ENCODE measurements at places on chromosomes 12 and 14.

DNA sequence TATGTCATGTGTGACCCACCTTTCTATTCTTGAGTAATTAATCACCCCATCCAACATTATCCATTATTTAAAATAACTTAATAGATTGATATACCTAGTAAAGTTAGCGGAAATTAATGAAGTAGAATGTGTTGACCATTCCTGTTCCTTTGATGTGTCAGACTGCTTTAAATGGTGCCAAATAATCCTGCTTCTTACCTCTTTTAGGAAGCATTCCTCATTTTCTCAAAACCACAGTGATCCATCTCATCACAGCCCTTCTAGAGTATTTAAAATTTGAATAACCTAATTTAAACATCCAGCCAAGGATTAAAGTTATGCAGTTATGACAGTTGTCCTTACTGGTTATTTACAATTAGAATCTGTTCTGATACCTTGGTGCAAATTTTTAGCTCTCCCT is 6.9 kb downstream of the MGAT4C start:
- no peak for DNase-seq

DNA sequence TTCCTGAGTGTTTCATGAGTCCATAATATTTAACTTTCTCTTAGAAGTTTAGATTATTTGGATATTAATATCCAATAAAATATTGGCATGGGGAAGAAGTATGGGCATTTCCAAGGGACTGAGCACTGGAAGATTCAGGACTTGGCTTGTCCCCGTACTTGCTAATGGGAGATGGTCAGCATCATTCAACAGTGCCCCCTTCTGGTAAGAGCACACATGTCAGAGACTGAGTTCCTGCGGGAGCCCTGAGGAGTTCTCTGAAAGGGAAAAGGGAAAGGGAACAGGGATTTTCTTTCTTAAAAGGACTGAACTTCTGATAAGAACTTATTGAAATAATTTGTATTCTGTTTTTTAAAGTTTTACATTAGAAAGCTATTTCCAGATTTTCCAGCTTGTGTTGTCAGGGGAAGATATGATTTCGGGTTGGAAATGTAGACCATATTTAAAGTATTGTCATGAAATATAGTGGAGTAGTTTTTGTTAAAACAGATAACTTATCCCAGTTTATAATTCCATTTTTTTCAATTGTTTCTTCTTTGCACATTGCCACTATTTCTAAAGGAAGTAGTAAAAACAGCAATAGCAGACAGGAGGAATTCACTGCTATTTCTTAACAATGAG is 59.8 kb upstream of the C12orf71 start:
- peak; percentile 55 for DNase-seq

- no peak for DNase-seq
These were observed 25.9 kb downstream of the EPS8 start for GRCh38 chr12:15763328-15763727.

- no peak for DNase-seq
These were observed 140.8 kb downstream of the DUSP6 start for GRCh38 chr12:89211456-89211855.

DNA sequence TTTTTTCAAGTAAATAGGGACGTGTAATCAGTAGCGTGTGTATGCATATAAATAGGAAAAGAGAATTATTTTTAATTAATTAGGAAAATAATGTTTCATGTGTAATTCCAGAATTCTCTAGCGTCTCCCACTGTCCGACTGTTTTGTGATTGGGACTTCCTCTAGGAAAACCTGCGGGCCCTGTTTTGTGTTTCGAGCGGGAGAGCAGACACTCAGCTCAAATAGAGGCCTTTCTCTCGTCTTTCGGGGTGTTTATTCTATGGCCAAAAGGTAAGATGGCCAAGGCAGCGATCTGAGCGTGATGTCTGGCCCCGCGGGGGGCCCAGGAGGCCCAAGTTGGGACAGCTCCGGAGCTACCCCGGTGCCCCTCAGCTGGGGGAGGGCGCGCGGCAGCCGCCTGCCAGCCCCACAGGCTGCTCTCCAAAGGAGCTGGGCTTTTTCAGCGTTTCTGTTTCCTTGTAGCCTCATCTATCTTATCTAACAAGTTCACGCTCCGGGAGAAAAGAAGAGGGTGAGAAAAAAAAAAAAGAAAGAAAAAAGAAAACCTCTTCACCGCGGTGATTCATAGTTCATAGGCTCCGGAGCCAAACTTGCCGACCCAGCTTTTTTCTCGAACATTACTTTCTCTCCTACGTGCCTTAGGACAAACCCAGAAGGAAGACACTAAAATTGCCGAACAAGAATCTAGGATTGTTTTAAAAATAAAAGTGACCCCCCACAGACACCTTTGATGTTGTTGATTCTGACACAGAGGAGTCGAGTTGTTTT is 7.5 kb upstream of the FOXG1 start:
- no peak for DNase-seq

DNA sequence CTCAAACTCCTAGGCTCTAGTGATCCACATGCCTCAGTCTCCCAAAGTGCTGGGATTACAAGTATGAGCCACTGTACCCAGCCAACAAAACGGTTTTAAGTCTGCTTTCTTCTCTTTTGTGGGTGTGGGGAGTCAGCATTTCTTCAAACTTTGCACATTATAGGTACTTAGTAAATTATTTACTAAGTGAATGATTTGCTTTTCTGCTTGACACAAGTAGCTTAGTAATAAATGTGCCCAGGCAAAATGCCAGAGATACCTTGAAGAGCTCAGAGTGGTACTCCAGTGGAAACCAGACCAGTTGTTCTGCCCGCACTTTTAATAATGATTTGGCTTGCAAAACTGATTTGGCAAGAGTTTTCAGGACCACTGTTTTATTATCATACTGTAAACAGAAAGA is 15.0 kb downstream of the DEPDC4 start:
- no peak for DNase-seq

GRCh38 chr14:31752867-31753661 is 191.9 kb downstream of the NUBPL start:
- no peak for DNase-seq

GRCh38 chr12:6312529-6313325 is 2.2 kb downstream of the PLEKHG6 start:
- no peak for DNase-seq

GRCh38 chr12:13311551-13311950 is 115.0 kb downstream of the EMP1 start:
- no peak for DNase-seq

DNA sequence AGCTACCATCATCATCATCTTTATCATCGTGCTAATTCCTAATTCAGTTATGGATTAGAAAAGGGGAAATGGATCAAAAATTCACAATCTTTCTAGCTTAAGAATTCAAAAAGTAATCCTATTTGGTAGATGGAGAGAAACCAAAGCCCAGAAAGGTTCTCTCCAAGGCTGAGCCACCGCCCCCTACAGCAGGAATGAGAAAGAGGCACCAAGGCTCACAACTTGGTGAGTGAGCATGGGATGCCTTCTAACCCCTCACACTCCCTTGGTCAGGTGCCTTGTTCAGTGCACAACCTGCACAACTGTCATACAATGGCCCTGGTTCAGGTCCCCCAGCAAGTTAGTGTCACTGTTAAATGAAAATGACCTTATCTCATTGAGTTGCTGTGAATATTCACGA is 171.5 kb downstream of the ANO2 start:
- DNase-seq: no peak

DNA sequence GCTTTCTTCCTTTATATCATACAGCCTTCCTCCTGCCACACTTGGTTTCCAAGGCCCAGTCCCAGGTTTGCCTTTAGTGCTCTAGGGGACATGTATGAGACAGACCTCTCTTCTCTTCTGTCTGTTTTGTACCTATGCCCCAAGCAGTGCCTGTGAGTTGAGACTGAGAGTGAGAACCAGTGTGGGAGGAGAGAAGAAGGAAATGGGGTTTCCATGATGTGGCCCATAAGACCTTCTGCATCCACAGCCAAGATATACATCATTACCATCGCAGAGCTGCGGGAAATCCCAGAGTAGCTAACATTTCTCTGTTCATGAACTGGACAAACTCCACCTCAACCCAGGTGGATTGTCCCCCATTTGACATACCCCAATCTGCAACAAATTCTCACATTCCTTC is 2.8 kb downstream of the TESPA1 start:
- no peak for DNase-seq

- no peak for DNase-seq
These were observed 187.2 kb upstream of the NEDD1 start for GRCh38 chr12:96719660-96720362.

DNA sequence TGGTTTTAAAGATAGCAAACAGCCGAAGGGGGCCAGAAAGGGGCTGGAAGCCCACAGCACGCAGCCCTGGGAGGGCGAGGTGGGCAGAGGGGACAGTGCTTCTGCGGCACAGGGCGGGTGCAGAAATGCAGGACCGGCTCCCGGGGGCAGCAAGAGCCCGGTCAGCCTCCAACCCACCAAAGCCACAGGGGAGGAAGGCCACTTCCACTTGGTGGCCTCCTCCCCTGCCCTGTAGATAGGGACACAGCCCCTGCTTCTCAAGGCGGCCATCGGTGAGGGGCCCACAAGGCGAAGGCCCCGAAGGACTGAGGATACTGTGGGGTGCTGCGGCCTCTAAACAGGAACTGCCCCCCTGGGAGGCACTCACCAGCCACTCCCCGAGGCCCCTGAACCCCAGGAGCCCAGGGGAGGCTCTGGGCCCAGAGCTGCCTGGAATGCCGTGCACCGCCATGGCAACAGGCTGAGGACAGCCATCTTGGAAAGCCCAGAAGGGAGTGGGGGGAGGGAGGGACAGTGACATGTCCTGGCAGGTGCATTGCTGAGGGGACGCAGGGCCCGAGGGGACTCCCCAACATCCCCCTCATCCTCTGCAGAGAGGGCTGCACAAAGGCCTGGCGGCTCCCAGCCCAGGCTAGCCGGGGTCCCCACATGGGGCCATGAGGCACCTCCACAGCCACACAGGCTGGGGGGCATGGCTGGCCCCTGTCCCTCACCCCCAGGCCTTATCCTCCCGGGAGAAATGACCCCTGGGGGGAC is 114.7 kb downstream of the NCOR2 start:
- no peak for DNase-seq

- DNase-seq: no peak
These were observed 256.5 kb upstream of the NPAS3 start for GRCh38 chr14:32682214-32682613.

- DNase-seq: no peak
These were observed 656.3 kb downstream of the ETNK1 start for GRCh38 chr12:23281295-23281694.

DNA sequence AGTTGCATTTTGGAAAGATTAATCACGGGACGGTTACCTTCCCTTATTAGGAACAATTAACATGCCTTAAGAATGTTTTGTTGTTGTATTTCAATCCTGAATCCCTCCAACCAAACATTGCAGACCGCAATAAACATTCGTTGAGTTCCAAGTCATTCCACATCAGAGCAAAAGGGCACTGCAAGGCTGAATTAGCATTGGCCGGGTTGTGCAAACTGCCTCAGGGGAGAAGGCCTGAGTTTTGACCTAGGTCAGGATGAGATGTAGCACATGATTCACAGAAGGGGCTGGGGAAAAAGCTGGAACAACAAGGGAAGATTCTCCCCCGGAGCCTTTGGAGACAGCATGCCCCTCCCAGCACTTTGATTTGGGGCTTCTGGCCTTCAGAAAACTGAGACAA is 82.1 kb upstream of the BDKRB2 start:
- no peak for DNase-seq

DNA sequence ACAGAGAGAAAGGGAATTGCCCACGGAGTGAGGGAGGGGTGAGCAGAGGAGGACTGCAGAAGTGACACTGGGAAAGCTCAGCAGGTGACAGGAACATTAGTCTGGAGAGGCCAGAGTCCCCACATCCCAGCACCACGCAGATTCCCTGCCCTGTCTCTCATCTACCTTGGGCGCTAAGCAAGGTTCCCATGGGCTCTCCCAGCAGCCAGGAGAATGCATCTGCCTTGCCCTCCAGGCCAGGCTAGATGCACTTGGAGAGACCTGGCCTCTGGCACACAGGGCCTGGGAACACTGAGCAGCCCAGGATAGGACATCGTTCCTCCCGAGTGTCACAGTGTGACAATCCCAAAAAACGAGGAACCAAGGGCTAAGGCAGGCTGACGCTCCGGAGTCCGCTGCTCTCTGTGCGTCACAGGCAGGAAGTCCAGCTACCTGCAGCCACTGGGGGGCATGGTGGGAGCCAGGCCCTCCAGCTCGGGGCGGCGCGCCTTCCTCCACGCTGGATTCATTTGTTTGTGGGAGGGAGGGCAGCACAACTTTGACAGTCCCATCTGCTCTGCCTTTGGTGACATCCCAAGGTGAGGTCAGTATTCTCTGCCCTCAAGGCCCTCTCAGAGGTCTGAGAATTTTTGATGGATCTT is 5.4 kb upstream of the NGB start:
- no peak for DNase-seq

DNA sequence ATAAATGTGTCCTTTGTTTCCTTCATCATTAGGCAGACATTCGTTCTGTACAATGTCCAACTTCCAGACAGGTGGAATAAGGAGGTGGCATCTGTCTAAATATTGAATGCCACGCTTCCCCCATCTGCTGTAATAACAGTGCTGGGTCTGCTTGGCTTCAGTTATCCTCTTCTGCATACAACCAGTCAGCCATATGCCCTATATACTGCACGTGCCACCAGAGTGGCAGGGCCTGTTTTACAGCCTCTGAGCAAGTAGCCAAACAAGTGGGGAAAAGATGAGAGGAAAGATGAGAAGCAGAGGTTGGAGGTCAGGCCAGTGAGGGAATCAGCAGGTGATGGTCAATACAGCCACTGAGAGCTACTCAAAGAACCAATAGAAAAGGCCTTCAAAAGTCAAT is 55.4 kb downstream of the OTX2 start:
- no peak for DNase-seq

GRCh38 chr12:121399391-121400331 is at the start of gene RNF34:
Gene RNF34, plus strand, starts transcription at chr12:121400118. Its CDS starts 95 bp downstream, at chr12:121400213.
- peak; percentile 97 for DNase-seq

DNA sequence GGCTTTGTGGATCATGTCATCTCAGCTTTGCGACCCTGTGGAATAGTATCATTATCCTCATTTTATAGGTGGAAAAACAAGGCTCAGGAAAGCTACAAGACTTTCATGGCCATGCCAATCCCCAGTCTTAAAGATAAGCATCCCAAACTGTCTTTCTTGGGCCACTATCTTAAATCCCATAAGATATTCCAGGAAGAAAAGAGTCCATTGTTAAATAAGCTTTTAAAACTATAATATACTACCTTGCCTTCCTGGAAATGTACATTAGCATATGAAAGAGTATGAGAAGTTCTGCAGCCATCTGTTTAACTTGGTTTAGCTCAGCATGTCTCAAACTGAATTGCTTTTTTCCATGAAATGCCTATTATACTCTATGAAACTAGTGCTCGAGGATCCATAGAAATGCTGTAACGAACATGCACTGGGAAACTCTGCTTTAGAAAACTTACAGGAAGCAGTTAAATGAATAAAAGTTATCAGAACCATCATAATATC is 77.1 kb downstream of the B4GALNT3 start:
- no peak for DNase-seq

DNA sequence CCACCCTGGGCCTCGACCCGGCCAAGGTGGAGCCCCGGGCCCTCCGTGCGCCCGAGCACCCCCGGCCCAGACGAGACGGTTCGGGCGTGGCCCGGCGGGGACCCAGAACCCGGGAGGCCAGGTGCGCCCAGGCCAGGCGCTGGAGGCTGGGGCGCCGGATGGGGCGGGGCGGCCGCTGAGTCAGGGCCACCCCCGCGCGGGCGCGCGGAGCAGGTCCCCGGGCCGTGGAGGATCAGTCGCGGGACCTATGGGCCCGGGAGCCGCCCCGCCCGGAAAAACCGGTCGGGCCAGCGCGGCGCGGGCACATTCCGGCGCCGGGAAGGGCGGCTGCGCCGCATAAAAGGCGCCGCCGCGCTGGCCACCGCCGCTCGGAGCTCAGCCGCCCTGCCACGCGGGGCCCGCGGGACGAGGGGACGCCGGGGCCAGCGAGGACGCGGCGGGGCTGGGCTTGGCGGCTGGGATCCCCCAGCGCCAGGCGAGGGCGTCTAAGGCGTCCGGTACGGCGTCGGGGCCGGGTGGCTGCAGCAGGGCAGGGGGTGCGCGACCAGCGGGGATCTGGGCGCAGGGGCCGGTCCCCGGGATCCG is 21.5 kb upstream of the KIF26A start:
- no peak for DNase-seq

Data from progenitor cell of endocrine pancreas (in vitro differentiated cells).